ENCODE measurements at places on chromosomes 13 and 19.

DNA sequence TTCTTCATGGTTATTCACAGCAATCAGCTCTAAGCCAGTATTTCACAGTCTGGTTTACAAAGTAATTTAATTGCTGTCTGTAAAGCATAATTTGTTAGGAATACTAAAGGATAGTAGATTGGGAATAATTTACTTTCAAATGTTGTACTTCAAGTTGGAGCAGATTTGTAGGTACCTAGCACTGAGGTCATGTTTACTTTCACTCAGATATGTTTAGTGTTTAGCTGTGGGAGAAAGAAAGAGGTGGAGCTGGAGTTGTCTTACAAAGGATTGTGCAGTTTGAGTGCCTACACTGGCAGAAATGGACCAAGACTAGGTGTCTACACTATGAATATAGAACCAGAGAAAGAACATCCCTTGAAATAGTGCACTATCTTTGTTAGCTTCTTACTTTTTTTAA, 464.6 kb downstream of the PCDH9 start:
- DNase-seq, result peak; percentile 22

GRCh38 chr13:29239653-29240525, 355.6 kb downstream of the SLC7A1 start:
- no peak for DNase-seq

GRCh38 chr13:102774214-102774568, 605 bp upstream of the TEX30 start:
- DNase-seq, result no peak

DNA sequence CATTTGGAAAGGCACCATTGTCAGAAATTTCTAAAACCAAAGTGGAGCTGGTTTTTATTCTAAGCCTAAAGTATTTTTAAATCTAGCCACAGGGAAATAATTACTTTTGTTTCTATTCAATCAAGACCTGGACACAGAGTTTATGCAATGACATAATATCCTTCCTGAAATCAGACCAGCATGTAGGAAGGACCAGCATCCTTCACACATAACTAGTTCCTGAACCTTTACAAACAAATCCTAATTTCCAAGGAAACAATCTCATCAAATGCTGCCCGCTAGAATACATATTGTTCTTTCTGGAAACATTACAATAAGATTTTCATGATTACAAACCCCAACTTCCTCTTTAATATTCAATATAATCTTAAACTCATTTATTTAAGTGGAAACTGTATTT, 1.5 kb downstream of the STARD13 start:
- DNase-seq, result no peak

GRCh38 chr13:65826657-65827056, 1403.5 kb downstream of the PCDH9 start:
- DNase-seq, result no peak

DNA sequence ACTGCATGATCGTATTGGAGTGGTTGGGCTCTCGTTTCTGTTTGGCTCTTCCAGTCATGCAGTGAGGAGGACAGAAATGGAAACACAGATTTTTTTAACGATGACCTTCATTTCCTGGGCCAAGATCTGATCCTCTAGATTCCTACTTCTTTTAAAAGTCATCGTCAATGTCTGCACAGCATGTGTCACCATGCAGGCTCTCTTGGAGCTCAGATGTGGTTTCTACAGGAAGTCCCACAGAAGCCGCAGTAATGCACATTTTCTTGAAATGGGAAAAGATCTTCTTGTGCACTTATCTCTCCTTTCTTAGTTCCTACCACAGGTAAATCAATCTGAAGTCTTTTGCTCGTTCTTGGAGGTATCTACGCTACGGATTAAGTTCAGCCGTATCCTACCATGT, 626.9 kb downstream of the EFNB2 start:
- DNase-seq, result no peak

- DNase-seq, result no peak
These were observed 665 bp downstream of the ZNF497 start for GRCh38 chr19:58361900-58362271.

DNA sequence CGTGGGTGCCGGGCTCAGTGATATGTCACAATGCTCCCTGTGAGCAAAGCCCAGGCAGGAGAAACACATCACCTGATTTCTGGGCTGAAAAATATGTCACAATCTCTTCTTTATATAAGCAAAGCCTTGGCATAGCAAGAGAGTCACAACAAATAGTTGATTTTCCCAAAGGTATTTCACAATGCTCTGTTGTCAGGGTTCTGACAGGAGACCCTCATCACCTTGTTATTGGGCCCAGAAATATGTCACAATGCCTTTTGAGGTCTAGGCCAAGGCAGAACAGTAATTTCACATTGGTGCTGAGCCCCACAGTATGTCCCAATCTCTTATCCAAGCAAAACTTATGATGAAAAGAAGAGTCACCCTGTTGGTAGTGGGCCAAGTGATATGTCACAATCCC, 125.7 kb downstream of the ZNF675 start:
- no peak for DNase-seq

DNA sequence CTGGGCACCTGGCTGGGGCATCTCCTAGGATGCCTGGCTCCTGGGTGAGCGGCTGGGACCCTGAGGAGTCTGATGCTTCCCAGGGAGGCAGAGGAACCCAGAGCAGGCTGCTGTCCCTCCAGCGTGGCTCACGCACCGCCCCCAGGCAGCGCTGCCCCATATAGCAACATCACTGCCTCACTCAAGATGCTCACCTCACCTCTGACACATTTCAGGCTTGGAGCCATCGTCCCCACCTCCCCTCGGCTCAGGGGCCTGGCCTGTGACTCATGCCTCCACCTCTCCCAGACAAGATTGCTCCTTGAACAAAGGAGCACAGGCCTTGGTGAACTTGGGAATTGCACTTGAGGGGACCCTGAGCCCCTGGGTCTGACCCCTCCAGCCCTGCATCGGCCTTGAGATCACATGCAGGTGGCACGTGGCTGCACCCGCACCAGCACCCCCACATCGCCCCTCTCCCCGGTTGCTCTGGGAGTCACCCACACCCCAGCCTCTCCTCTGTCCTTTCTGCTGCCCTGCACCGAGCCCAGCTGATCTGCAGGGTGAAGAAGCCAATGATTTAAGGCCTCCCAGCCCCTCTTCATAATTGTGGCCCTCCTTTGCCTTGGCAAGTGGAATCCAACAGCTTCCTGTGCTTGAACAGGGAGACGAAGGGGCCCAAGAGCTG, 11.2 kb downstream of the CEBPA start:
- no peak for DNase-seq

GRCh38 chr13:112876305-112877000, 92.6 kb upstream of the MCF2L start:
- DNase-seq, result no peak

GRCh38 chr13:25802579-25802978, 249.2 kb downstream of the SHISA2 start:
- no peak for DNase-seq

GRCh38 chr19:4229179-4229931, at the start of gene EBI3:
EBI3 (plus strand) TSS chr19:4229523; CDS start chr19:4229551, 28 bp downstream.
- no peak for DNase-seq

GRCh38 chr19:51127755-51128154, 3.0 kb downstream of the SIGLEC9 start:
- DNase-seq, result no peak

DNA sequence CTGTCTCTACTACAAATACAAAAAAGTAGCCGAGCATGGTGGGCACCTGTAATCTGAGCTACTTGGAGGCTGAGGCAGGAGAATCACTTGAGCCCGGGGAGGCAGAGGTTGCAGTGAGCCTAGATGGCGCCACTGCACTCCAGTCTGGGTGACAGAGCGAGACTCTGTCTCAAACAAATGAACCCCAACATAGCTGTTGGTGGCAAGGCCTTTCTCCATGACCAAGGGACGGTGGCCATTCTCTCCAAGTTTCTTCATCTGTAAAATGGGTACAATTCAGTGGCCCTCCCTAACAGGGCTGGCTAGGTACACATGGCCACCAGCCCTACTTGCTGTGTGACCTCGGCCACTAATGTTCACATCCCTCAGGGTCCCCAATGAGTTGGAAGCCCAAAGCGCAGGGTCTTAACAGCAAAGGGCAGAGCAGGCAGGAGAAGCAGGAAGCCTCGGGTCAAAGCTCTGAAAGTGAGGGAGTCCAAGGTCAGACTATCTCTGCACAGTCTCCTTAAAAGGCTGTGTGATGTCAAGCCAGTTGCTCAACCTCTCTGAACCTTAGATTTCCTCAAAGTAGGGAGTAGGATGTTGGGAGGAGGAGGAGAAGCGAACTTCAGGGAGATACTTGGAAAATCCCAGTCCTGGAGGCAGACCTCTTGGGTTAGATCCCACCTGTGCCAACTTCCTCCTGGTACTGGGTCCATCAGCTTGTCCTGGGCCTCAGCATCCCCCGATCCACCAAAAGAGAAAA, 2.7 kb downstream of the JUND start:
- DNase-seq, result no peak

GRCh38 chr13:98479496-98480003, 97.4 kb downstream of the STK24 start:
- DNase-seq, result no peak

DNA sequence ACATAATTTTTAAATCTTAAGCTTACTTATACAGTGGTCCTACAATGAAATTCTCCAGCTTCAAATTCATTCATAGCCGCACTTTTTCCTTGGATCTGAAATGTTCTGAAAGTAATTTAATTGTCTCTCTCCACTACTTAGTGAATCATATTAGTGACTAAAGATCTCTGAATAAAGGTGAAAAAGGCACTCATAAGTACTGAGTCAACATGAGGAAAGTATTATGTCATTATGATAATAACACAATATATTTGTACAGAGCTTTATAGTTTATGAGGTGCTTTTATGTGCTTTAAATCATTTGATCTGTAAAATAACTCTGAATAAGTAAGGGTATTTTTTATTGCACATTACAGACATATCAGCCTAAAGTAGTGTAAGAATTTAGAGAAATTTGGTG, 628.2 kb upstream of the SLITRK5 start:
- no peak for DNase-seq

- DNase-seq, result no peak
These were observed 305.0 kb downstream of the ZNF536 start for GRCh38 chr19:30676990-30677679.

DNA sequence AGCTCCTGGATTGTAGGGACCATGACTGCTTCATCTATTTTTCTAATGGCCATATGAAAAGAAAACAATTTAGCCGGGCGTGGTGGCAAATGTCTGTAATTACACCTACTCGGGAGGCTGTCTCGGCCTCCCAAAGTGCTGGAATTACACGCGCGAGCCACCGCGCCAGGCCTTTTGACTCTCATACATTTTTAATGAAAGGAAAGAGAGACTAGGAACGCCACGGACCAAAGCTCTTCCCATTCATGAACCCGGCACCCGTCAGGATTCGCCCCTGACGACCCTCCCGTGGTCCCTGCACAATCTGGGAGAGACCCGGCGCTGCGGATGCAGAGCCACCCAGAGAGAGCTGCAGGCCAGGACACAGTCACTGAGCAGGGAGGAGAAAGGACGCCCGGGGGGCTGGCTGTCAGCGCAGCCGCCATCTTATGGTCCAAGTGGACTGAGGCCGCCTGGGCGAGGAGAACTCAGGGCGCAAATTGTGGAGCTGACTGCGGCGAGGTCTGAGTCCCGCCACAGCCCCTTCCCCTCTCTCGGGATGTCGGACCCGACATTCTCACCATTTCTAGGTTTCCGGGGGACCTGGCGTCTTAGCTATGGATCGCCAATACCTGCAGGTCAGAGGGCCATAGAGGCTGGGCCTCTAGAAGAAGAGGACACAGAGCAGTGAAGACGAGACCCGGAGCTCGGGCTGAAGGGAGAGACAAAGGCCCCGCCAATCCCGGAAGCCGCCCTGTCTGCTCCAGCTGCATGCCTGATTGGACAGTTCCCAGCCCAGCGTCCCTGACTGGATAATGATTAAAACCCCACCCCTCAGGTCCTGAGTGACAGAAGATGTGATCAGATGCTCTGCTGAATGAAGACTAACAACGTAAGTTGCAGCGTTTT, at the start of gene ZNF681:
Gene ZNF681 (minus strand): TSS at position 705 of the 888 bp plus-strand sequence. CDS start 142 bp downstream, at position 563.
- peak; percentile 72 for DNase-seq
